ENCODE measurements at places on chromosomes 5 and 9.

DNA sequence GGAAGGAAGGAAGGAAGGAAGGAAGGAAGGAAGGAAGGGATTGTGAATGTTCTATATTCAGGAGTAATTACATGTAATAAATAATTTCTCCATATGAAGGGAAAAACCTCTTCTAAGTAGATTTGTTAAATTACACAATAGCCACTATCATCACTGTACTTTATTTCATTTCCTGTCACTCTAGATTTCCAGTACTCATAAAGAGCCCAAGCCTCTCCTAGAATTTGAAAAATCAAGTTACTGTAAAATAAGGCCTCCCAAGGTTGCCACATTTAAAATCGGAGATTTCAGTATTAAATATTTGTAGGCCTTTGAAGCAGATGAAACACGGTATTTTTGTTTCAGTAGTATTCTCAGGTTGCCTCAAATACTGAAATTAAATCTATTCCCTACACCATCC lies 499.0 kb downstream of the CDH10 start:
- DNase-seq = no peak

DNA sequence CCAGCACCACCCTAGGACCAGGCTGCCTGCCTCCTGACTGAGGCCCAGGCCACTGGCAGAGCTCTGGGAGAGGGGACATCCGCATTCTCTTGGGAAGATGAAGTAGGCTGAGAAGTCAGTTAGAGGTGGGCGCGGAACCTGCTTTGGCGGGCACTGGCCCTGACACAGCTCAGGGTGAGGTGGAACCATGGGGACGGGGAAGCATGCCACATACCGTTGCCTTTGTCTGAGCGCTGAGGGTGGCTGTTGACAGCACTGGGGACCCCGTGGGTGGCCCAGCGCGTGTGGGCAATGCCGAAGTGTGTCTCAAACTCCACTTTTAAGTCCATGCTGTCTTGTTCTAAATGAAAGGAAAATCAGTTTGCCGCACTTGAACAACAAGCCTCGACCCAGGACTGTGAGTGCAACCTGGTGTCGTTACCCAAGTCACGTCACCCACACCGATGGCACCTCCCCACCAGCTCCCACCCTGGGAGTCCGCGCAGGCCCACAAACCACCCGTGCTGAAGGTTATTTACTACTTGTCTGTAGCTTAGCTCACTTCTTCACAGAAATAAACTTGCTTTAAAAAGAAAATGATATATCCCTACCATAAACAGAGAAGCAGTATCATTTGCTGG lies 17.4 kb downstream of the GFPT2 start:
- no peak for DNase-seq

GRCh38 chr9:126448136-126448535 lies 121.5 kb downstream of the MVB12B start:
- no peak for DNase-seq

DNA sequence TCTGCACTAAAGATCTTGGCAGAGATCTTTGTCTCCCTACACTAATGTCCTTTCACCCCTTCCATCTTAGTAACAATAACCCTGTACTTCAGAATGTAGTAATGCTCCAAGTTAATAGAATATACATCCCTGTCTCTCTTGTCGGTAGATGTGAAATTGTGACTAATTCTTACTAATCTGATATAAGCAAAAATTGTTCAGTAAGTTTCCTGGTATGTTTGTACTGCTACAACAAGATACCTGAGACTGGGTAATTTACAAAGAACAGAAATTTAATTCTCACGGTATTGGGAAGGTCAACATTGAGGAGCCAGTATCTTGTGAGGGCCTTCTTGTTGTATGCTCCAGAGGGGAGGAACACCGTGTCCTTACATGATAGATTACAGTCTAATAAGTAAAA lies 1686.6 kb upstream of the CDH9 start:
- no peak for DNase-seq

DNA sequence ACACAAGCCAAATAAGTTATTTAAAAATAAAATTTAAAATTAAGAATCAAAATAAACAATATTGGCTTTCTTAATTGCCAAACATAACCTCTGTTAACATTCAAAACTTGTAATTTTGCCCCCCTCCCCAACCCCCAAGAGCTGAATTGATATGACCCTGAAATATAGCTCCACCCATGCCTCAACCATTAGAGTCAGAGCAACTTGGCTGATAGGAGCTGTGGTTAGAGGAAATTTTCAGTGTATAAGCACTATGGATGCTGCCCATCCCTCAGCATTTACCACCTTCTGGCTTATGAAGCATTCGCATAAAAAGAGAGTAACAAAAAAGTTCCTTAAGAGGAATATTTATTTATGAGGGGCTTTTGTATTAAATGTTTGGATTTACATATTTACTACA lies 6.1 kb downstream of the POC5 start:
- DNase-seq = no peak

GRCh38 chr5:143932584-143932983 lies 120.6 kb downstream of the HMHB1 start:
- DNase-seq = no peak

- no peak for DNase-seq
Measured at GRCh38 chr5:14503681-14504331, 77.8 kb upstream of the OTULINL start.

- DNase-seq = no peak
Measured at GRCh38 chr5:160377651-160378050, 7.2 kb upstream of the C1QTNF2 start.

DNA sequence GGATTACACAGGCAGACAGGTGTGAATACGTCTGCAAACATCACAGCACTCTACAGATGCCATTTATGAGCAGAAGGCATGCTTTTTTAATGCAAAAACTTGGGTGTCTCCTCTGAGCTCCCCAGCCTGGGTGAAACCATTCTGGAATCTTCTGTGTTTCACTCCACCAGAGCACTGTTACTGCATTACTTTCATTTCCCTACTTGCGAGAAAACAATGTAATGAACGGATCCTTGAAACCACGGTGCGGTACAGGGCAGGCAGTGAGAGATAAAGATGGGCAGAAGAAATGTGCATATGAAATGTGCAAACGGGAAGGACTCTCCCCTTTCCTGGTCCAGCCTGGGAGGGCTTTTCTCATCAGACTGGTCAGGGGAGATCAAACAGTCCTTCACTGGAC lies 584.3 kb upstream of the KLF4 start:
- no peak for DNase-seq

DNA sequence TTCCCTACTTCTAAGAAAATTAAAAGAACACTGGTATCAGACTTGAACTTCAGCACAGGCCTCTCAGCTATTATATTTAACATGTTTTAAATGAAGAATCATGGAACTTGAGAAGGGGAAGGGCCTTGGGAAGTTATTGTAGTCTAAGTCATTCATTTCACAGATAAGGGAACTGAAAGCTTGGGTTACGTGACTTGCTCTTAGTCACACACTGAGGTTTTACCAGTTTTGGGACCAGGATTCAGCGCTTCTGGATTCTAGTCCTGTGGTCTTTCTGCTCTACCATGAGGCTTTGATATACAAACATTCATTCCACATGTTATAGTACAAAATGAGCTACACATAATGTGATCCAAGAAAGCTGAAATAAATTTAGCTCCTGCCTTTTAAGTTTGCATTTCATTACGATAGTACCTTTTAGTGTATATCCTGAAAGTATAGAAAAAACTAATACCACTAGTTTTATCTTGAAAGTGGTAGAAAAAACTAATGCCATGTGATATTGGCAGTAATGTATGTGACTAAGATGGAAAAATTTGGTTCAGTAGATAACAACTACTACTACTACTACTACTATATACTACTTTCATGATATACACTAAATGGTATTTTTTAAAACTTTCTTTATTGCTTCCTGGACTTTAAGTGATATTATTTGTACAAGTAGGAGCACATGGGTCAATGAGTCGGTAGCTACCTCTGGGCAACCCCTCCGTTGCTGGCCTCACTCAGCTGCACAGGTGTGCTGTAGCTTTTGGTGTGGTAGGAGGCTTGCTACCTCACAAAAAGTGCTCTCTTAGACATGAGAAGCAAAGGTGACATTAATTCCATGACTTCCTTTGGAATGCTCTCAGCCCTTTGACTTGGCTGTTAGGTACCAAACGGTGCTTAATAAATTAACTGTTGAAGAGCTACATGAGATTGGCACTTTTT lies 40.7 kb downstream of the F2RL2 start:
- DNase-seq = no peak

GRCh38 chr9:121835587-121836365 lies 184.3 kb downstream of the DAB2IP start:
- DNase-seq = no peak

DNA sequence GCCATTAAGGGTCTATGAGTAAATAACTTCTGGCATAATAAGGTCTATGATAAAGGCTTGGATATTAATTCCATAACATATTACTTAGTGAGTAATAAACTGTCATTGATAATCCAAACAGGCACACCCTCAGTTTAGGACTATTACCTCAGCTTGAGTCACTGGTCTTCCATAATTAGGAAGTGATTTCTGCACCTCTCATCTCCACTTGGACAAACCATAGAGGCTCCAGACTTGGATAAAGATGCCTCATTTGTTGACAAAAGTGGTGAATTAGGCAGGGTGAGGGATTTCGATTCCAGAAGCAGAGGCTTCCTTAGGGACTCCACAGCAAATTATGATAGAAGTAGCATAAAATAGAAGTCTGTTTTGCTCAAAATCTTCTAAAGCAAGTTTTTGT lies 127.5 kb upstream of the MTAP start:
- DNase-seq = no peak

DNA sequence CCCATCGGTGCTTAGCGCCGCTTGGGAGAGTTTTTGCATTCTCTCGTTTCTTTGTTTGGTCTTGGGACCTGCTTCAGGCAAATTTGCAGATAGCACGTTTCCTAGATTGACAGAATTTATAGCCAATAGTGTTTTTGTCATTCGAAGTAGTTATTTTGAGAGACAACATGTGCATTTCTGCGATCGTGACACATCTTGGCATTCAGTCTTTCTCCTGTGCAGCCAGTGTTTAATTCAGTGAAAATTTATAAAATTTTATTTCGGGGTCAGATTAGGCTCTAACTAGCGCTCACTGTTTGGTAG lies 830 bp downstream of the PRRC1 start:
- no peak for DNase-seq

DNA sequence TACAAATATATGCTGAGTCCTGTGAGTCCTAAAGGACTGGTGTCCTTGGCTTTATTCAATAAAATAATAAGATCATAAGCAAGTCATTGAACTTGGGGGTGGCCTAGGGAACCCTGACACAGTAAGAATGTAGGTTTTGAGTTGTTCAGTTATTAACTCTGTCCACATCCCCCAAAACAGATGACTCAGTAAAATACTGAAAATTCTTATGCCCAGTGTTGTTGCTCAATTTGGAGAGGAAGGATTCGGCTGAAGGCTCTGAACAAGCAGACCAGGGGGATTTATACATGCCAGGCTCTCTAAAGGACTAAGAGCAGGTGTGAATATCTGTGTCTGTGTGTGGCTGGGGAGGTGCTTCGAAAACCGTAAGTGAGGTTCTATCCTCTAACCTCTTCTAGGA lies 173.7 kb downstream of the RMI1 start:
- no peak for DNase-seq

DNA sequence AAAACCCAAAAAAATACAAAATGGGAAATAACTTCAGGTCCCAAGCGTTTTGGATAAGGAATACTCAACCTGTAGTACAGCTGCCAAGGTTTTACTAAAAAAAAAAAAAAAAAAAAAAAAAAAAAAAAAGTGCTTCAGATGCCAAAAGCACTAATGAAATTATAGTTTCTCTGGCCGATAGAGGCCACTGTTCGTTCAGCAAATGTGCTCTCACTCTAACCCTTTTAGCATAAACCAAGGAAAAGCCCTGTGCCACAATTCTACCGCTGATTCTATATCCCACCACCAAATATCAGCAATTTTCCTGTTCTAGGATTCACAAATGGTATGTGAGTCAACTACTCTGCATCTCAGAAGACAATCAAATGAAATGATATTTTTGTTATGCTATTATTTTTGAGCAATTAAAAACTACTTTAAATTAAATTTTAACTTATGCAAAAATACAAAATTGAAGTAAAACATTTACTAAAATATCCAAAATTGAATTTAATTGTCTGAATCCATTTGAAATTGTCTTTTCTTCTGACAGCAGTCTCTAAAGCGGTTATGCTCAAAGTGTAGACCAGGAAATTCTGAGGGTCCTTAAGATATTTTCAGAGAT lies 79.8 kb downstream of the RICTOR start:
- DNase-seq = no peak

DNA sequence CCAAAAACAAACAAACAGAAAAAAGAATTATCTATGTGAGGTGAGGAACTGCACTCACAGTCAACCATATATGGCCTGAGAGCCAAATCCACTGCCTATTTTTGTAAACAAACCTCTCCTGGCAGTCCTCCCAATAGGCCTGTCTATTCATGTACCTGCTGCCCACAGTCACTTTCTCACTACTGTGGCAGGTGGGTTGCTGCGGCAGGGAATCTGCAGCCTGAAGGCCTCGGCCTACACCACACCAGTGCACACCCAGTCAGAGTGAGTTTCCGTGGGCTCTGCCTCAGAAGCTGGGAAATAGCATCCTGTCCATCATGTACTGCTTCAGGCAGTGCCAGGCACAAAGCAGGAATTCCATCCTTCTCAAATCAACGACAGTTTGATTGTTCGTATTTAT lies 82.3 kb downstream of the SPTLC1 start:
- DNase-seq = no peak

DNA sequence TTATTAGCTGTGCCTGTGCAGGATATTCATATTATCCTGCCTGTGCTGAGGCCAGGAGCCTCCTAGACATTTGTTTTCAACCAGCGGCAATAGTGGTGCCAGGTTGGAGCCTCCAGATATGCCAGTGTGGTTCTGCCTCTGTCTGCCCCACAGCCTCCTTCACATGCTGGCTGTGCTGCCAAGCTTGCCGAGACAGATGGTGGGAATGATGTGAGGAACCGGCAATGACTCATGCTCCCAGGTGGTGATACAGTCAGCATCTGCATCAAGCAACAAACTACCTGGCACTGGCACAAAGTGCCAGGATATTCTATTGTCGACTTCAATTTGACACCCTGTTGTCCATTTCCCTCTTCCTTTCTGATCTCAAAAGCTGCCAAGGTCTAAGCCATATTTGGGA lies 285.7 kb downstream of the CHSY3 start:
- DNase-seq = no peak

GRCh38 chr5:142934051-142934762 lies 164.0 kb downstream of the ARHGAP26 start:
- DNase-seq = no peak

- DNase-seq = no peak
Measured at GRCh38 chr5:173733021-173733420, 116.6 kb upstream of the BOD1 start.

DNA sequence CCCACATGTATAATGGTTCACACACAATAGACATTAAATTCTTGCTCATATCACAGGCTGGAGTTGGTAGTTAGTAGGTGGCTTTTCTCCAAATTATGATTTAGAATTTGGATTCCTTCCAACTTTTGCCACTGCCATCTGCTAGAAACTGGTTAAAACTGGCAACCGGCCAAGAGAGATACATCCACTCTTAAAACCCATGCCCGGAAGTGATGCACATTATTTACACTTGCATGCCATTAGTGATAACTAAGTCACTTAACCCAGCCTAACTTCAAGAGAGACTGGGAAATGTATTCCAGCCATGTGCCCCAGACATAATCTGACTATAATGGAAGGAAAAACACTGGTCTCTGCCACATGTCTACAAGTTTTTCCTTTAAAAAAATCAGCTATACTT lies 395.7 kb upstream of the SEMA6A start:
- DNase-seq = no peak

Measured in activated CD8-positive, alpha-beta memory T cell treated with anti-CD3 and anti-CD28 coated beads for 4 hours (primary cell).